WTC11 (cell line): ENCODE measurements at places on chromosomes 5 and 9. TPM values are rescaled to one million over a fixed set of nuclear protein-coding genes. Genes with fewer than 3 reads are reported as not detected.
A peak's percentile ranks its signal among the peaks of the same experiment; 100 is the strongest.

The IL3 gene
- not detected in 3 replicates for total RNA-seq

The TXNDC8 gene
- not detected in 3 replicates for total RNA-seq

DNA sequence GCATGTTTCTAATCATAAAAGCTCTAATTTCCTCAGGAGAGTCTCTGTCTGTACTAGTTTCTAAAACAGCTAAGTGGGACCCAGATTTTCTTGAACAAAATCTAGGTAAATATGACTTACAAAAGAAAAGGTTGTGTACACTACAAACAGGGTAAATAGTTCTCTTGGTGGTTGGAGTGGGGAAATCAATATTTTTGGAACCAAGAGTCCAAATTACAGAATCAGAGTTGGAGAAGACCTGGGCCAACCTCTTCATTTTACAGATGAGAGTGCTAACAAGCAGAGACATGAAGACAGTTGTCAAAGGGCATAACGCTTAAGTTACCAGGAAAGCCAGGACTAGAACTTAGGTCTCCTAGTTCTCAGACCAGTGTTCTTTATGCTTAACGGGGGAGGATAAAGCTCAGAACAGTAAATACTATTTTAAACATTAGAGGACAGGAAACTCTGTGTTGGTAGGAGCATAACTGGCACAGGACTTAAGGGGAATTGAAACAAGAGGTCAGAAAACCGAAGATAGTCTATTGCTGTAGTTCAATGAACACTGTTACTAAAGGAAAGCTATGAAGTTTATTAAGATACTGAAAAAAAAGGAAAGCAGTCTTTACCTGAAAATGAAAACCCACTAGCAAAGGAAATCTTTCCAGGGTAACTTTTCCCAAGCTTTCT is 9.3 kb upstream of the GOLGA1 start:
- H3K27me3 ChIP-seq, result no peaks in the 10 kb centered on the region
- no peaks in the 10 kb centered on the region for H3K4me1 ChIP-seq
- DNase-seq, result no peak
- H3K4me3 ChIP-seq, result no peak overlapping the region
- H3K36me3 ChIP-seq, result peaks cover 7% of the 10 kb centered on the region

- no peaks in the 10 kb centered on the region for H3K36me3 ChIP-seq
- H3K27me3 ChIP-seq, result no peaks in the 10 kb centered on the region
- no peak overlapping the region for H3K4me3 ChIP-seq
- DNase-seq, result no peak
- H3K4me1 ChIP-seq, result peaks cover 86% of the 10 kb centered on the region
- H3K27ac ChIP-seq, result peak overlapping the region; percentile 94
These were observed 11.0 kb upstream of the FAM120AOS start for GRCh38 chr9:93464395-93464794.

DNA sequence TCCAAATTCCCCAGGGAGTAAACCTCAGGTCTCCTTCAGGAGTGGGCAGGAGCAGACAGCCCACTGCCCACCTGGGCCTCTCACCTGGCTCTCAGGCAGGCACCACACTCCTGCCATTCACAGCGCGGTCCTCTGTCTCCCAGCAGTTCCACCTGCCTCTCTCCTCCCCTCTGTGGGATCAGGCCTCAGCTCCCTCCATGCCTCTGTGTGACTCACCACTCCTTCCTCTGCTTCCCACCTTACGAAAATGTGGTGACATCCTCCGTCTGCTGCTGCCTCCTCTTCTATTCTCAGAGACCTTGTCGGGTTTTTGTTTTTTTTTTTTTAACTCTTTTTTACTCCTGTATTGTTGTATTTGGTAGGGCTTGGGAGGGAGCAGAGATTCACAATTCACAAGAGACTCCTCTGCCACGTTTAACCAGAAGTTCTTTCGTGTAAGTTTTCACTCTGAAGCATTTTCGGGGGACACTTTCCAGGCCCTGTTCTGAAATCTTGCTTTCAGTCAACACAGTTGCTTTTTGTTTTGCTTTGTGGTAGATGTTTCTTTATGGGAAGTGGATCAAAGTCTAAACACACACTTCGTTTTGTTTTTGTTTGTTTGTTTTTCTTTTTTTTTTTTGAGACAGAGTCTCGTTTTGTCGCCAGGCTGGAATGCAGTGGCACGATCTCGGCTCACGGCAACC is 21.1 kb upstream of the CDKN2AIPNL start:
- H3K4me1 ChIP-seq, result peaks cover 44% of the 10 kb centered on the region
- no peaks in the 10 kb centered on the region for H3K27me3 ChIP-seq
- no peak overlapping the region for H3K4me3 ChIP-seq
- peak overlapping the region; percentile 21 for H3K27ac ChIP-seq
